ENCODE measurements at places on chromosomes 2 and 18.

DNA sequence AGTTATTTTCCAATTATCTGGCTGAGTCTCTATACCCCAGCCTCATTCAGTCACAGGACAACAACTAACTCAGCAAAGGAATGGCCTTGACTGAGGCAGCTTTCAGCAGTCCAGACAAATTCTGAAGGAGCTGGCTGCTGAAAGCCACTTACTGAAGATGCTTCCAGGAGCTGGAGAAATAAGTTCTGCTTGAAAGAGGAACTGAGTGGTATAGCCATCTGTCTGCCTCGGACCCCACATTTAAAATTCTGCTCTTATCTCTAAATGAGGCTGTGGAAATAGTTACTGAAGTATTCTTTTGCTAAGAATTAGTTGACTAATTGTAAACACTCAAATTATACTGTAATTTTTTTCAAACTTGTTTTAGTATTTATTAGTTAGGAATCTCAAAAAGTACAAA lies 9.1 kb upstream of the GPD2 start:
- DNase-seq = no peak

DNA sequence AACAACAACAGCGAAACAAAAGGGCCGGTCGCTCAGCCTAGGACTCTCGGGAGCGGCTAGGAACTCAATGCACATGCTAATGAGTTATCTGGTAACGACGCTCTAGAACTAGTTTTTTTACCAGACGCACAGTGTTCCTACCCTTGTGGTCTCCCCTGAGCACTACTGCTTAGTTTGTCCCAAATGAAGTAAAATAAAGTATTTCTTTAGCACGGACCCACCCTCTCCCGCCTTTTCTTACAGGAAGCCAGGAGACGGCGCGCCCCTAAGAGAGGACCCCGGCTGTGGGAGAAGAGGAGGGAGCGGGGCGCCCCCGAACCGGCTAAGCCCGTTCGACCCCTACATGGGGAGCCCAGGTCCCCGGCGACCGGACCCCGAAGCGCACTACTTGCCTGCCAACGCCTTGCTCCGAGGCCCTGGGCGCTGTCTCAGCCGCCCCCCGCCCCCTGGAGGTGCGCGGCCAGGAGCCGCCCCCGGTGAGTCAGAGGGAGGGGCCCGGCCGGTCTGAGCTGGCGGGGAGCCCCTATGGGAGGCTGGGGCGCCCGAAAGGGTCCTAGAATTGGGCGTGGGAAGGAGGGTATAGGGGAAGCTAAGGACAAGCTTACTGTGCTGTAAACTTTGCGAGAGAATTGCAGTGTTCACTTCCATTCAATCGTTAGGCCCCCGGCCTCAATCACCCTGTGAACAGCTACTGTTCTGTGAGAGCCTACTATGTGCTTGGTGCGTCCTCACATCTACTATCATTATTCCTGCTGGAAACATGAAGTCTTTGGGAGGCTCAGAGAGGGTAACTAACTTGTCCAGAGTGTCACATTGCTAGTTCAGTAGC lies 3.6 kb upstream of the CAPG start:
- DNase-seq = peak; percentile 87

DNA sequence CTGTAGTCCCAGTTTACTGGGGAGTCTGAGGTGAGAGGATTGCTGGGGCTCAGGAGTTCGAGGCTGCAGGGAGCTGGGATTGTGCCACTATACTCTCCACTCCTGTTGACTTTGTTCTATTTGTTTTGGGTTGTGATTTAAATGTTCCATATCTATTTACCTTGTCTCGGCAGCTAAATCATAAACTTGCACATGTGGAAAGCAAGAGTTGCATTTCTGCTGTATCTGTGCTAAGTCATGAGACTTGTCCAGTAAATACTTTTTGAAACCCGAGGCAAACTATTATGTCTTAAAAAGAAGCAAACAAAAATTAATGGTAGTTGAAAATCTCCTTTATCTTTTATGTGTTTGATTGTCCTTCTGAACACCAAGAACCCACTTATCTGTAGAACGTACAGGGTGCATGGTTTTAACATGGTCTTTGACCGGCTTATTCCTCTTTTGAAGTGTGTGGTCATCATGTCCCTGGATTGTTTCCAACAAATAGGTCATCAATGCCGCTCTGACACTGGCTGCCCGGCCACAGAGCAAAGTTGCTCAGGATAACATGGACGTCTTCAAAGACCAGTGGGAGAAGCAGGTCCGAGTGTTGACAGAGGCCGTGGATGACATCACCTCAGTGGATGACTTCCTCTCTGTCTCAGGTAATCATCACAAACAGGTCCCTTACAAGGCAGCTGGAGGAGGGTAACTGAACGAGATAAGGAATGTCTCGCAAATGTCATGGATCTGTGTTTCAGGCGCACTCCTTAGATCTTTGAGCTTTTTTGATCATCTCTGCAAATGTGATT lies 241.1 kb upstream of the LRRTM1 start:
- DNase-seq = no peak

DNA sequence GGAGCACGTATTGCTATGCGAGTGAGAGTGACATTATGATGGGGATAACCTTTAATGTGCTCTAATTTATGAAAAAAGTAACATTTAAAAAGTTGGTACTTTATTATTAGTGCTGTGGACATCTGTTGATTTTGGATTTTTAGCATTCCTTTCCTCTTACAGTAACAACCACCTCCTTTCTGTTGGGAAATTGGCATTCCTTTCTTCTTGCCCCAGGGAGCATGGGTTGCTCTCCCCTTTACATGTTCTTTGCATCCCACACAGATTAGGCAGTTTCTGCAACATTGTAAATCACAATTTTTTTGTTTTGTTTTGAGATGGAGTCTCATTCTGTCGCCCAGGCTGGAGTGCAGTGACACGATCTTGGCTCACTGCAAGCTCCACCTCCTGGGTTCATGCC lies 300.2 kb downstream of the LPIN1 start:
- no peak for DNase-seq

- no peak for DNase-seq
Measured at GRCh38 chr2:162994718-162995117, 156.2 kb upstream of the KCNH7 start.

DNA sequence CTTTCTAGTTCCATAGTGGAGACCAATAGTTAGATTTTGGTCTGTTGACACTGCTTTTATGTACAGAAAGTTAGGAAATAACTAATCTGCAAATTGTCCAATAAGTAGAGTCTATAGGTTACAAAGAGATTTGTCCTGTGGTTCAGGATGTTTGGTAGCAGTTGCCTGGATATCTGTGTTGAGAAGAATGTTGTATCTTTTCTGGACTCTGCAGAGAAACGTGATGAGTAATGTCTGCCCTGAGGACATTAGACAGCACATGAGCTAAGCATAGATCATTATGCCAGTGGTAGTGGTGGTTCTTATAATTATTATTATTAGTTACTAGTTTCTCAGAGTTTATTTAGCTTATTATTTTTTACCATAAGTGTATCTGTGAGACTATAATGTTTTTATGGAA lies 65.8 kb downstream of the ANKRD62 start:
- DNase-seq = no peak

- DNase-seq = peak; percentile 23
Measured at GRCh38 chr2:24490181-24490689, 819 bp upstream of the NCOA1 start.

DNA sequence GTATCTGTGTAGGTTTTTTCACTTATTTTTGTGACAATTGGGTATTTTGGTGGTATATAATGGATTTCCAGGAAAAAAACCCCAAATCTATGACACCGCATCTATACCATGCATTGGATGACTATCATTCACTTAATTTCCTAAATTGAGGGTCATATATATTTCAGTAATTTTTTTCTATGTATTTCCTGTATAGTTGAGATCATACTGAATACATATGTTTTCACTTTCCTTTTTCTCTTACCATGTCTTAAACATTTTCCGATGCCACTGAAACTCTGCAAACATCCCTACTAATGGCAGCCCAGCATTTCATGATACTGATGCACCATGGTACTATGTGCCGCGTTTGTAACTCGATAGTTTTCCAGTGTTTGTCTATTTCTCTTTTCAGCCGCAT lies 40.4 kb downstream of the CDKL4 start:
- no peak for DNase-seq

- DNase-seq = peak; percentile 66
Measured at GRCh38 chr2:119290859-119291587, 67.4 kb downstream of the STEAP3 start.

- DNase-seq = no peak
Measured at GRCh38 chr2:23169896-23170295, 215.1 kb upstream of the KLHL29 start.

GRCh38 chr2:196500686-196501431 lies 138.7 kb upstream of the CCDC150 start:
- DNase-seq = no peak

GRCh38 chr18:73891572-73892421 lies 255.8 kb downstream of the FBXO15 start:
- DNase-seq = no peak

DNA sequence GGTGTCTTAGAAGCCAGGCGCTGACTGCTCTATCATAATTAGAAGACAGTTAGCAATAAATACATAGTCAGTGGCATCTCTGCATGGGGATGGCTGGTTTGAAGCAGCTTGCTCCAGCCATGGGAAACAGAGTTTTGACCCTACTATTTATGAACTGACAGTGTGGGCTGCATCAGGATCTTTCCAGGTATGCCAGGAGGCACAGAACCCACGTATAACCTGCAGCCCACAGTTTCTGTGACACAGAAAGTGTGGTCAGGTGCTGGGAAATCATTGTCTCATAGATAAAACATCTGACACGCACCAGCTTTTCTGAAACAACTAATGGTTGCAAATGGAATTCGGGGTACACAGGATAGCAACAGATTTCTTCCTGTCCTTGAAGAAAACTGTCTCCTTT lies 34.7 kb downstream of the INPP4A start:
- no peak for DNase-seq

- no peak for DNase-seq
Measured at GRCh38 chr2:98293931-98294687, 52.1 kb upstream of the CNGA3 start.

DNA sequence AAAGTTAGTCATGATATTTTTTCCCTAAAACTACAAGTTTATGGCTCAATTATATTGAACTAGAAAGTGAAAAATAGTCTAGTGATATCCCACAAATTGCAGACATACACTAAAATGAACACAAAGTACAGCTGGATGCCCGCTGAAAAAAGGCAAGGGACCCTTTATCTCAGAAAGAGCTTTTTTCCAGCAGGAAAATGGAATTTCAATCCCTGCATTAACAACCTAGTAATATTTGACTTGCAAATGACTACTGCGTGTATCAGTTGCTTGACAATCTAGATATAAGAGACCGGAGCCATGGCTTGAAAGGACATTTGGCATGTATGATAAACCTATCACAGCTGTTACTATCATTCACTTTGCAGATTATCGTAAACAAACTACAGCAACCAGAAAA lies 49.1 kb downstream of the LRPPRC start:
- no peak for DNase-seq

GRCh38 chr2:115294999-115295398 lies 852.6 kb downstream of the DPP10 start:
- DNase-seq = no peak

DNA sequence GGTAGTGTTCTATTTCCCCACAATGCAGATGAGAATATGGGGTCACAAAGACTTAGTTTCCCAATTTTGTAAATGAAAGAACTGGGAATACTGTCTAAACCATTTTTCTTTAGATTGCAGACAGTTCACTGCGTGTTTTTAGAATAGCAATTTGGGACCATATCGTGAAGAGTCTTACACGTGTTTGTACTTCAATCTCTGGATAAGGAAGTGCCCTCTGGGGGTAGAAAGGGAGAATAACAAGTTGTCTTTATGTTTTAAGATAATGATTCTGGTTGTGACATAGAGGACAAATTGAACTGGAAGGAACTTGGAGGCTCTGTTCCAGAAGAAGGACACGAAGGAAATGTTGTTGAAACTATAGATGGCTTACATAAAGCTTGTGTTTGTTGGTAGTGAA lies 457.7 kb downstream of the CBLN2 start:
- peak; percentile 14 for DNase-seq

DNA sequence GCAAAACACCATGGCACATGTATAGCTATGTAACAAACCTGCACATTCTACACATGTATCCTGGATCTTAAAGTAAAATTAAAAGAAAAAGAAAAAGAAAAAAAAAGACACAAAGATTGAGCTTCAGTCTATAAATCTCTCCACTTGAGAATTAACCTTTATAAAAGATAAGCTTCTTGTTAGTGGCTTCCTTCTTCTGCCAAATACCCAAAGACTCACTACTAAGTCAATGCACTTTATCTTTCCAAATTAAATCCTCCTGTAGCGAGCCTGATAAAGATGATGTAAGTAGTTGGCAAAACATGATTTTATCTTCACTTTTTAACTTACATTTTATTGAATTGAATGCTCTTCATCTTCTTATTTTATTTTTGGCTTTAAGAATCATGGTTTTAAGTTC lies 349.9 kb downstream of the TRIB2 start:
- DNase-seq = no peak

GRCh38 chr18:61322265-61322873 lies 10.9 kb upstream of the CDH20 start:
- DNase-seq = peak; percentile 6

DNA sequence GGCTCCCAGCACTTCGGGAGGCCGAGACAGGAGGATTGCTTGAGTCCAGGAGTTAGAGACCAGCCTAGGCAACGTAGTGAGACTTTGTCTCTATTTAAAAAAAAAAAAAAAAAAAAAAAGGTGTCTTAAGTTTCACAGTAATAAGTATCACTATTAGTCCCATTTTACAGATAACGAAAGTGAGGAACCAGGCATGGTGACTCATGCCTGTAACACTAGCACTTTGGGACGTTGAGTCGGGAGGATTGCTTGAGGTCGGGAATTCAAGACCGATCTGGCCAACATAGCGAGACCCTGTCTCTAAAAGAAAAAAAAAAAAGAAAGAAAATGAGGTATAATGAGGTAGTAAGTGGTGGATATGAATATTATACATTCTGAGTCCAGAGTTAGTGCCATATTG lies 2.5 kb downstream of the KCNJ13 start:
- no peak for DNase-seq

GRCh38 chr2:167860082-167860481 lies 387.3 kb downstream of the STK39 start:
- no peak for DNase-seq

DNA sequence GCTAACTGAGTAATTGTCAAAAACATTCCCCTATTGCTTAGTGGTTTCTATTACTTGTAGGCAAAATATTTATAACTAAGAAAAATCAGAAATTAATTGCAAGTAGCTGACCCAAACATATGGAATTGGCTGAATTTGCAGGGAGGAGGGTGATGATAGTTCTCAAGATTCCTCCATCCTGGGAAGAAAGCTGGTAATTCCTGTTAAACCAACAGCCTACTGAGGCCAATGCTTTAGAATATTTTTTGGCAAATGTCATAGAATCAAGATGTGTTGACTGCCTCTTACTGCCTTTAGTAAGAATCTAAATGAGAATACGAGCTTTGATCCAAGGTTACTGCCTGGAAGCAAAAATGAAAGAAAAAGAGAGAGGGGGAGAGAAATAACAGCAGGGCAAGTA lies 120.0 kb downstream of the COL6A3 start:
- DNase-seq = no peak

DNA sequence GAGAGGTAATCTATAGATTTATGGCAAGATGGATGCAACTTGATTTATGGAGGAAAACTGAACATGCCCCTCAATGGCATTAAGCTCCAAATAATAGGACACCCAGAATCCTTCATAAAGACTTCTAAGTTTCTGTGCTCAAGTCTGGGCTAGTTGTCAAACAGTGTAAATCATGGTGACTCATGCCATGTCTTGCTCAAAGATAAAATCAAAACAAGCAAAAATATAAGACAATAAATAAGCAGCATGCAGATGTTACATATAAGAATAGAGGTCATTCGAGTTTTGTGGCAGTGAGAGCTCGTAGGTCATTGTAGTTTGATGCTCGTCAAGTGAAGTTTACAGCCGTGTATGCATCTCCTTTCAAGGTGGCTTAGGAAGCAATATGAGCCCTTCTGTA lies 403.2 kb downstream of the THSD7B start:
- no peak for DNase-seq

- no peak for DNase-seq
Measured at GRCh38 chr2:216066230-216066629, 15.4 kb downstream of the PECR start.

All from inflammatory macrophage treated with lipopolysaccharide for 4 hours (primary cell).